ENCODE measurements at places on chromosomes 2 and 18.

DNA sequence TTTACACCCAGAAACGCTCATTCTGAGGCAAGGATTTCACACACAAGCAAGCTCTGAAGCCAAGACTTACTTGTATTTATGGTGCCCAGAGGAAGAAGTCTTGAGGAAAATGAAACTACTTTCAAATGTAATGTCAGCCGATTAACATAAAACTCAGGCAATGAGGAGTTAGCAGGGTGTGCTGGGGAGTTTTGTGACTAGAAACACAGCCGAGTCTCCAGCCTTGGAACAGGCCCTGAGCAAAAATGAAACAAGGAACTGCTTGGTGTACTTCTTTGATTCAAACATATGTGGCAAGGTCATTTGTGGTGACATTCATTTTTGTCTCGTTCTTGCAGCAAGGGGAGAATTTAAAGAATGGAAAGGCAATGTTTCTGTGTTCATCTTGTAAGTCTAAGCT lies 4.5 kb downstream of the DYTN start:
- DNase-seq: no peak

DNA sequence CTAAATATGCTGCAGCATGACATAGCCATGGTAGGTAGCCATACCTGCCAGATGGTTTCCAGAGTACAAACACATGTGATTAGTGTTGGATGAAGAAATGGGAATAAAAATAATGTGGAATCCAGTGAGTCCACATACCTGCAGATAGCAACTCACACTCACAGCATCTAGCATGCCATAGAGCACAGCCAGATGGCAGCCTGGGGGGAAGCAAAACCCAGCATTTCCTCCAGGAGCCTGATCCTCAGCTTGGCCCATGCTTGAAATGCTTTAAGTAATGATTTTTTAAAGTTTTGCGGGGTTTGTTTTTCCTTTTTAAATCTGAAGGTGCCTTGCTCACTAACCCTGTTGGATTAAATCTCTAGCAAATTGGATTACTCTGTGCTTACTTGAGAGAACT lies 535.1 kb downstream of the STK39 start:
- DNase-seq: no peak

DNA sequence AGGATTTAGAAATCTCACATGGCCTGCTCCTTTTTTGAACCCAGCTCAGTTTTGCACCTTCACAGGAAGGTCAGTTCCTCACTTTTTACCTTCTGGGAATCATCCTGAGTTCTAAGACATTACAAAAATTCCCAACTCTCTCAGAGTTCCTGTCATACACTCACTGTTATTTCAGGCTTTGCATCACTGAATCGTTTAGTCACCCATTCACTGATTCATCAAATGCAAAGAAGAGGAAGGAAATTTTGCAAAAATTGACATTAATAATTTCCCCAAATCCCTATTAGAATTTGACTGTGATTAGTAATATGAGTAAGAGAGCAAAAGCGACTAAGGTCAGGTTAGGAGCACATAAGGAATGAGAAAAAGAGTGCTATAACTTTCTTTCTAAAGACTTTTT lies 197.5 kb downstream of the PDE1A start:
- no peak for DNase-seq

GRCh38 chr18:7576685-7577084 lies 9.6 kb downstream of the PTPRM start:
- no peak for DNase-seq

GRCh38 chr2:60413069-60413813 lies 140.2 kb downstream of the BCL11A start:
- DNase-seq: no peak

- no peak for DNase-seq
Measured at GRCh38 chr2:39949131-39949530, 170.1 kb upstream of the THUMPD2 start.

DNA sequence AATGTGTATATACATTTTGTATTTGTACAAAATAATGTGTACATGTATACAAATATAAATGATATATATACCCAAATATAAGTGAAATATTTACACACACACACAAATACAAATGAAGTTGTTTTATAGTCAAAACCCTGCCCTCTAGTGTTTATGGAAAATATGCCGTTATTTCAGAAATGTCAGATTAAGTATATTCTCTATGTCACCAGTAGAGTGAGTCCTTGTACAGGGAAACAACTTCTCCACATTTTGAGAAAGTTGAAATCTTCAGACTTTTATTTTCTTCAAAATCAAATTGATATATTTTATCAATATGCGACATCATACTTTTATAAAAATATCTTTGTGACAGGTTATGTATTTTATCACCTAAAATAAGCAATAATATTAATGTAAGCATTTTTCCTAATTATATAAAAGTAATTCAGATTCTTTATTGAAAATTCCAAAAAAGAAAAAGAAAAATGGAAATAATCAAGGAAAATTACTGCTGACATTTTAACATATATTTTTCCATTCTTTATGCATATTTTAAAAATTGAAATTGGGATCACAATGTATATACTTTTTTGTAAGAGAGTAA lies 22.4 kb downstream of the ARL6IP6 start:
- no peak for DNase-seq

DNA sequence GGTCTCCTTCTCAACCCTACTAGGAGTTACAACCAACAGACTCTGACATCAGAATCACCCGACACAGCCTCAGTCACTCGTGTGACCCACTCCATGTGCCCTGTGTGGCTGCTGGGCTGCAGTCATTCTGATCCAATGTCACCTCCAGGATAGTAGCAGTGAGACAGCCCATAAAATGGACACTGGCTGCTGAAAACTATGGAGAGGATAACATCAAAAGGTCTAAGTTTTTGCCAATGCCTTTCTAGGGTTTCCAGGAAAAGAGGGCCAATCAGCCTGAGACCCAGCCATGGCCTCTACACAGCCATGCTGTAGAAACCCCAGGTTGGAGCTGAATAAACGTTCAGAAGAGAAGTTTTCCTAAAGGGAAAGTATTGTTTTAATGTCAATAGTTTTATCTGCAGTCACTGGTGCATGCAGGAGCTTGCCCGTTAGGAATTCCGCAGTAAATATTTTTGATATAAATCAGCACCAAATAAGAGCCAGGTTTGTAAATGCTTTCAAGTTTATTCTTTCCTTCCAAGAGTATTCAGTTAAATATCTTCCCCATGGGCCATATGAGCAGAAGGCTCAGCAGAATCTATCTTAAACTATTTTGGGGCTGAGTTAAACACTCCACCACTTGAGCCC lies 92.2 kb upstream of the PID1 start:
- DNase-seq: no peak

GRCh38 chr2:128505150-128505490 lies 186.5 kb upstream of the HS6ST1 start:
- DNase-seq: no peak

DNA sequence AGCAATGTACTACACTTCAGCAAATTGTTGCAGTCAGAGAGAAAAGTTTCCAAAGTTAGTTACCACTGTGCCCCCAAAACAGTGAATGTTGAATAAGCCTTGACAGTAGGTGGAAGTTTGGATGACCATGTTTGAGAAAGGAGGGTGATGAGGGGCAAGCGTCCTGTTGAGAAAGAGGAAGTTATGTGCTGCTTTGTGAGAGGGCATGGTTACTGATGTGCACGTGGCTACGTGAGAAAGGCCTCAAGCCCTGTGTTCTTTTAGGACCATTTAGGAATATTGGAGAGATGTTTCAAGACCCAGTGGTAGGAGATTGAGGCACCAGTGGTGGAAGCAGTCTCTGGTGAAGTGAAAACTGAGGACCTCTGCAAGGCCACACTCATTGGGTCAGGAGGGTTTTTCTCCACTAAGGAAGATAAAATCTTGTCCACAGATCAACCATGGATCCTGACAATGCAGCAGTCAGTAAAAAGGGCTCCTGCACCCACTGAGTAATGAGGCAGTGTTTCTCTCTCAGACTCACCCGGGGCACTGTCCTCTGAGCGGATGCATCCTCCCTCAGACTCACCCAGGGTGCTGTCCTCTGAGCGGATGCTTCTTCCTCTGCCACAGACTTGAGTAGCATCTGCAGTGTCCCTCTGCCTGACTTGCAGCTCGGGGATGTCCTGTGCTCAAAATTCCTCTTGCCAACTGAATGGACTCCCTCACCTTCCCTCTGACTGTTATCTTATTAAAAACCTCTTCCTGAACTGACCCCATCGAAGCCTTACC lies 34.7 kb upstream of the ACTR3 start:
- no peak for DNase-seq

DNA sequence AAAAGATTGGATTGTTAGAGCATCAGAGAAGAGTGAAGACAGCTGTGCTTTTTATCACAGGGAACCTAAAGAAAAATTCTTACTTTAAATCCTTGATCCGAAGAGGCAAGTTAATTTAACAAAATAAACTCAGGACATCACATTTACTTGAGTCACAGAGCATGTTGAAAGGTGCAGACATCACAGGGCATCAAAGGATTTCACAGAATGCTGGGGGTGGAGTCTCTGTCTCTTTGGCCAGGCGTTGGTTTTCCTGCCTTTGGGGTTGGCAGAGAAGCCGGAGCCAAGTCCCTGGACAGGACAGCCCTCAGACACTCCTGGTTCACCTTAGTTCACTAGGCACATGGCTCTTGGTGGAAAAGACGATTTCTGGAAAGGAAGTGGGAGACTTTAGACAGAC lies 56.3 kb downstream of the SH3RF3 start:
- peak; percentile 69 for DNase-seq

GRCh38 chr2:240912878-240913809 lies 7.0 kb downstream of the CROCC2 start:
- DNase-seq: peak; percentile 33

GRCh38 chr2:241686324-241686649 lies 328 bp downstream of the DTYMK start:
- DNase-seq: no peak

DNA sequence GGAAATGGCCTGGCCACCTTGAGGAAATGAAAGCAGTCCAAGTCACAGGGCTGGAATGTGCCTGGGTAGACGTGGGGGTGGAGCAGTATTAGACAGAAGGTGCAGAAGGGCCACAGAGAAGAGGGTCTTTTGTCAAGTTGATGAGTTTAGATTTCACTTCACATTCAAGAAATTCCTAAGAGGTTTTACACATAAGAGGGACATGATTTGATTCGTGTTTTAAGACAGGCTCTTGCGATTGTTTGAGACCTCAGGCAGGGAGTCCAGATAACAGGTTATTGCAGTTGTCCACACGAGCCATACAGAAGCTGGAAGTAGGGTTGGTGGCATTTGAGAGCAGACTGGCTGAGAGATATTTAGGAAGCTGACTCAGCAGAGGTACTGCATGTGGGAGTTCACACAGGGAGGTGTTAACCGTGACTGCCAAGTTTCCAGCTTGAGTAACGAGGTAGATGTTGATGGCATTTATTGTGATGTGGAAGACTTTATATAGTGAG lies 64.6 kb downstream of the NEB start:
- no peak for DNase-seq

DNA sequence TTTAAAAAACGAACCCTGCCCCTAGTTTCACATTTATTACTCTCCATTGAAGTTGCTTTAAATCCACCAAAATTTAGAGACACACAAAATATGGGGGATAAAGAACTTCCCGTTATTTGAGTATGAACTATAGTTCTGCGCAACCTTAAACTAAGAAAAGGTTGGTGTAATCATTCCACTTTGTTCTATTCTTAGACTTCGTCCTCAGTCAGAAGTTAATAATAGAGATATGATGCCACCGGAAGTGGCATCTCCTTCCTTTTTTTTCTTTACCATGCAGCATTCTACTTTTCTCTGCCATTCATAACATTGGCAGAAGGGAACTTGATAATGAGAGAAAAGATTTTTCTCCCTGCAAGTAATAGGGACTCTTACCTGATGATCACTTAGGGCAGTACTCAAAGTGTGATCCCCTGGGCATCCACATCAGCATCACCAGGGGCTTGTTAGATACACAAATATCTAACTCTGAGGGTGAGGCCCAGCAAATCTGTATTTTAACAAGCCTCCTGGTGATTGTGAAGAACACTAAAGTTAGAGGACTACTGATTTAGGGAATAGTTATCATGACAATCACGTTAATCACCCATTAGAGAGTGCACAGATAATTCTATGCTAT lies 147.7 kb upstream of the DTNA start:
- no peak for DNase-seq

GRCh38 chr2:65026704-65027464 lies 29.3 kb upstream of the CEP68 start:
- DNase-seq: no peak

DNA sequence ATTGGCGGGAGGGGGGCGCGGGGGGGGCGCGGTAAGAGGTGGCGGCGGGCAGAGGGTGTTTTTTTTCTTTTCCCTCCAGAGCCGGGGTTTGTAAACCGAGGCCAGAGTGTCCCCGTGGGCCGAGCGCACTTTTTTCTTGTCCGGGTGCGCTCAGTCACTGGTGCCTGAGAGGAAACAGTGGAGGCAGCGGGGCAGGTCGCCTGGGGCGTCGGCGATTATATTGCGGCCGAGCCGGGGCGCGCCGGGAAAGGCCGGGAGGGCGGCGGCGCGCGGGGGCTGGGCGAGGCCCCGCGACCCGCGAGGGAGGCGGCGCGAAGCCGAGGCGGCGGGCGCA lies 275 bp downstream of the HOXD8 start:
- no peak for DNase-seq

DNA sequence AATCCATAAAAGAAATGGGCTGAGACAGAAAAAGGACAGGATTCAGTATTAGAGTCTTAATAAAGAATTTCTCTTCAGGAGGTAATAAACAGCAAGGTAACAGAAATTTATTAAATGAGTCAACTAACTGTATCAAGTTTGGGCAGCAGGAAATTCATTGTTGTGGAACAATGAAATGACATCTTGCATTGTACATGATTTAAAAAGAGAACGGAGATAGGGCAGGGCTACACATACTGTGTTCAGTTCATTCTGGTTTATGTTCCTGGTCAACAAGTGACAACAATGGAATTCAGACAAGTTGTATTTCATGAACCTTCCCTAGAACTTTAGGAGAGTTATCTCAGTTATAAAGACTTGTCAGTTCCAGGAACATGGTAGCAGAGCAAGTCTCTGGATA lies 961.3 kb downstream of the SOCS6 start:
- no peak for DNase-seq

DNA sequence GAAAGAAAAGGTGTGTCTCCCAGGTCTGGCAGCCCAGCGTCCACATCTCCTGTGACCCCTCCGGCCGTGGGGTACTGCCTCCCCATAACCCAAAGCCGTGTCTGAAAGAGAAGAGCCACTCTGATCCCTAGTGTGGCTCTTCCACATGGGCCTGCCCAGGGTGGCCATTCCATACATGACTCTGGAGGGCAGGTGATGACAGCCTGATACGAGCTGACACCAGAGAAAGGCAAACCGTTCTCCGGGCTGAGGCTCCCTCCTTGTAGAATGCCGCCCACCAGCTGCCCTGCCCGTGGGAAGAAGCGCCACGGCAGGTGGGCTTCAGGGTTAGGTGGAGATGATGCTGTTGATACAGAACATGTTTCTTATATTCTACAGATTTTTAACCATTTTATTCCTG lies 451.6 kb upstream of the SALL3 start:
- DNase-seq: no peak

All from right cardiac atrium (tissue), 5 donors.